ENCODE measurements at places on chromosomes 13 and 19.

- no peak for DNase-seq
Measured at GRCh38 chr19:15634105-15634504, 6.6 kb upstream of the CYP4F3 start.

GRCh38 chr13:58080806-58081205, 449.3 kb downstream of the PCDH17 start:
- DNase-seq: no peak

DNA sequence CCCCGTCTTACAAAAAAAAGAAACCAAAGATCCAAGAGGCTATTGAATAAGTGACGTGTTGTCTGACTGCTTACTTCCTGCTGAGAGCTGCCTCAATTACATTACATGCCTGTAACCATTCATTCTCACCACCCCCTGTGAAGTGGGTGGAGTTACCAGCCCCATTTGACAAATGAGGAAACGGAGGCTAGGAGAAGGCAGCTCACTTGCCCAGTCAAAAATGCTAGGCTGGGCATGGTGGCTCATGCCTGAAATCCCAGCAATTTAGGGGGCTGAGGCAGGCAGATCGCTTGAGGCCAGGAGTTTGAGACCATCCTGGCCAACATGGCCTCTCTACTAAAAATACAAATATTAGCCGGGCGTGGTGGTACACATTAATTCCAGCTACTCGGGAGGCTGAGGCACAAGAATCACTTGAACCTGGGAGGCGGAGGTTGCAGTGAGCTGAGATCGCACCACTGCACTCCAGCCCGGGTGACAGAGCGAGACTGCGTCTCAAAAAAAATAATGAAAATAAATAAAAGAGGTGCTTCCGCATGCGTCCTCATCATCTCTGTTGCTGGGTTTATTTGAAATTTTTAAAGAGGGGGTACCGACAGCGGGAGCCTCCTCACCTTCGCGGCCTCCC, 499 bp downstream of the LSM7 start:
- peak; percentile 93 for DNase-seq

DNA sequence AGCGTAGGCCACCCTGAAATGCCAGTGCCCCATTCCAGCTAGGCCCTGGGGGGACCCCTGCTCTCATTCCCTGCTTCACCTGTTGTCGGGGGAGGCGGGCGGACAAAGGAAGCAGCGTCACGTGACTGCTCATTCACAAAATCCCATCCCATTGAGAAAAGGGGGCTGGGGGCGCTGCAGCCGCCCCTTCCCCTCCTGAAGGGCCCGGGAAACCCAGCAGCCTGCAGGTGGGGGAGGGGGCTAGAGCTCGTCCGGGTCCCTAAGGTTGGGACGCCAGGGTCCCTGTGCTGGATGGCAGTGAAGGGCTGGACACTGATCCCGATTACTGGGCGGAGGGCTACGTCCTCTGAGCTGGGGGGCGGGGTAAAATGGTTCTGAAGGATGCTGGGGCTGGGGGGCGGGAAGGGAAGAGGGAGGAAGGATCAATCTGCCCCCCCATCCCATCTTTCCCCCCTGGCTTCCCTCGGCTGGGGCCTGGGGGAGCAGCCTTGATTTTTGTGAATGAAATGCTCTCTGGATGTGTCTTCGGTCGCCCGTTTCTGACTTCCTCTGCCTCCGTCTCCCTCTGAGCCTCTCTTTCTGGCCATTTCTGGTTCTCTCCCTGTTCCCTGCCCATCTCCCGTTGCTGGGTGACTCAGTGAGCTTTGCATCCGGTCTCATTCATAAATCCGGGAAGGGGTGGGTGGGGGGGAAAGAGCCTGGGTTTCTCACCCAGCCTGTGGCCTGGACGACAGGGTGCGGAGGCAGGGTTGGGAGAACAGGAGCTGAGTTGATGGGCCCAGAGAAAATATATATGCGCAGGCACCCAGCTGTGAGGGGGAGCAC, 816 bp downstream of the SPRED3 start:
- DNase-seq: no peak

GRCh38 chr19:2288818-2289713, 7.1 kb upstream of the PEAK3 start:
- no peak for DNase-seq

DNA sequence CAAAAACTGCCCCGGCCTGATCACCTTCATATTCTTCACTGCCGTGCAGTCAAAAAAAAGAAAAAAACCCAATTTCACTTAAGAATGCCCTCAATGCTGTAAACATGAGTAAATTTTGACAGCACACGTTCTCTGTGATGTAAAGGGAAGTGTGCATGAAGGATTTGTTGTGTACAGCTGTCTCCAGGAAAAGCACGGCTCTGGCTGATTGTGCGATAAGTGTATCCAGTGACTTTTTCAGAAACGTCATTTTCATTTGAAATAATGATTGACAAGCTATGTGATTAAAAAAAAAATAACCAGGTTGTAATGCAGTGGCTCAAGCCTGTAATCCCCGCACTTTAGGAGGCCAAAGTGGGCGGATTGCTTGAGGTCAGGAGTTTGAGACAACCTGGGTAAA, 39.6 kb downstream of the ANKRD10 start:
- peak; percentile 49 for DNase-seq

DNA sequence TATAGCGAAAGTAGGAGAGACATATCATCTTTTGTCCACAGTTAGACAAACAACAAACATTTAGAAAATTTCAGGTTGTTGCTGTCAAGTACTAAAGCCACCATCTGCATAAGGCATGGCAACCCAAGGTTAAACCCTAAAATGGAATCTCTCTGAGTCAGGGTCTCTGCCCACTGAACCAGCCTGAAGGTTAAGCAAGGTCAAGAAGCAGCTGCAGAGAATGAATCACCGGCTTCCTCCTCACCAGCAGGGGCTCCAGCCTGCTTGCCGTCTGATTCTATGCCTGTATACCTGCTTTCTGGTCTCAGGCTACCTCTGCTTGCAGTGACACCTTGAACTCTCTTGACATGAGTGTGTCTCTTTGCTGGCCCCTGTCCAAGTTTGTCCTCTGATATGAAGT, 726.2 kb upstream of the SGCG start:
- no peak for DNase-seq

DNA sequence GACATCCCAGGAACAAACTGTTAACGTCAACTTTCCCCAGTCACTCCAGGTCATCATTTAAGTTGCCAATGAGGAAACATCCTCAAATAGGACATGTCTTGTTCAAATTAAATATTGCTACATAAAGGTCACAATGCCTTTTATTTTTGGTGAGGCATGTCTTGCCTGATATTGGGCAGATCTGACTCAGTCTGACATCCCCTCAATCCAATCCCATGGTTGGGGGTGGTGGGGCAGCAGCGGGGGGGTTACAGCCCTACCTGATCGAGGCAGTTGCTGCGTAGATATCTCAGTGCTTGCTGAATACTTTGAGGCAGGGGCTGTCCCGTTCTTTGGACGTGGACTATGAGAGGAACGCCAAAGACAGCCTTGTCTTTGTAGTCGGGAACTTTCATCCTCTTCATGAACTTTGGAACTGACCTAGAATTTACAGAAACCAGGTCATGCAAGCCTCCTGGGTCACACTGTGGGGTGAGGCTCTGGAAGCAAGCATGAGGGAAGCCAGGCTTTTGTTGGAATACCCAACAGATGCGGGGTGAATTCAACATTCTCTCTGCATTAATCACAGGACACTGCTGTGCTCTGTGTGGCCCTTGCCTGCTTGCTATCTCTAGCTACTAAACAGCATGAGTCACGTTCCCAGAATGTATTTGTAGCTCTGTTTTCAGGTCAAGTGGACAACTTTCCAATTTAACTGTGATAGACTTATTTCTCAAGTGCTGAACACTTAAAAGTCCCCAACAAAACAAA, 109.8 kb downstream of the KL start:
- DNase-seq: no peak

DNA sequence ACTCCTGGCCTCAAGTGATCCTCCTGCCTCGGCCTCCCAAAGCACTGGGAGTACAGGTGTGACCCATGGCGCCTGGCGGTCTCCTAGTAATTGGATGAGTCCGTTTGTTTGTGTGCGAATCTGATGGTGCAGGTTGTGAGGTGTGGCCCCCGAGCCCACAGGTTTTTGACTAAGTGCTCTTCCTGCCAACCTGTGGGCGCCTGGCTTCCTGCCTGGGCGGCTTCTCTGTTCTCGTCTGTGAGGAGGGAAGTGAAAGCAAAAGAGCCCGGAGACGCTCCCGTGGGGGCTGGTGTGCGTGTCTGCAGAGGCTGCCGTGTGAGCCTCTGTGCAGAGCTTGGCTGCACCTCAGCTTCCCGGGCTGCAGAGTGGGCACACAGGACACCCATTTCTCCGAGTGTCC, 10.0 kb downstream of the ARHGAP45 start:
- peak; percentile 72 for DNase-seq

GRCh38 chr13:44730099-44730498, 154.0 kb upstream of the TSC22D1 start:
- DNase-seq: no peak

Measured in hematopoietic multipotent progenitor cell treated with erythropoietin and hydrocortisone succinate and interleukin-3 and kit ligand, for 6 days (in vitro differentiated cells).